Inflammatory macrophage treated with lipopolysaccharide for 1 hour (primary cell): ENCODE measurements at places on chromosomes 4 and X.

DNA sequence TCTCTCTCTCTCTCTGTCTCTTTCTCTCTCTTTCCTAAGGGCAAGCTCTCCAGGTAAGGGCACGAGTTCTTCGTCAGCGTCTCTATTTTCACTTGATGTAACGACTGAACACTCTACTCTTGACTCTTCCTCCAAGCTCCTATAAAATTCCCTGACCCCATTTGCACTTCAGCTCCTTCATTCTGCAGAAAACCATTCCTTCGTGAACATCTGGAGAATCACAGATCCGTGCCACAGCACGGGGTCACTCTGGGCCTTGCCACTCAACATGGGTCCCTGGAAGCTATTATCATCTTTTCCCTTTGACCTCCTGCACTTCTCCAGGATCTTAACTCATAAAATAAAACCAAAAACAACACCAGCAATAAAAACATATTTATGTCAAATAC, 112.0 kb upstream of the LNX1 start:
- DNase-seq: no peak

DNA sequence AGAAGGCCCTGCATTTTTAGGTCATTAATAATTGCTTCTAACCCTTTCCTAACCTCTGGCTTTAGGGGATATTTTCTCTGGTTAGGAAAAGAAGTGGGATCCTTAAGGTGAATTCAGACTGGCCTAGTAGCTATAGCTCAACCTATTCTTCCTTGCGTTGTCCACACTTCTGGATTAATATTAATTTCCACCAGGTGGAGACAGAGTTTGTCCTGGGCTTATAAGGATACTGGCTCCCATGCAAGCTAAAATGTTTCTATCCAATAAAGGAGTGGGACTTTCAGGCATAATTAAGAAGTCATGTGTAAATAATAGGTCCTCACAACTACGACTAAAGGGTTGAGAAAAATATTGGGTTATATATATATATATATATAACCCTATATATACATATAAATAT, 860.0 kb upstream of the POU3F4 start:
- no peak for DNase-seq

GRCh38 chr4:25729564-25729963, 73.9 kb downstream of the SLC34A2 start:
- no peak for DNase-seq

- no peak for DNase-seq
Observed at GRCh38 chrX:69546417-69546816, 42.3 kb downstream of the NALF2 start.

- no peak for DNase-seq
Observed at GRCh38 chr4:166318810-166319525, 445.9 kb downstream of the TLL1 start.

- DNase-seq: no peak
Observed at GRCh38 chr4:1978226-1978625, 30.5 kb downstream of the NELFA start.

GRCh38 chrX:140038842-140039241, 73.5 kb upstream of the CXorf66 start:
- DNase-seq: no peak

DNA sequence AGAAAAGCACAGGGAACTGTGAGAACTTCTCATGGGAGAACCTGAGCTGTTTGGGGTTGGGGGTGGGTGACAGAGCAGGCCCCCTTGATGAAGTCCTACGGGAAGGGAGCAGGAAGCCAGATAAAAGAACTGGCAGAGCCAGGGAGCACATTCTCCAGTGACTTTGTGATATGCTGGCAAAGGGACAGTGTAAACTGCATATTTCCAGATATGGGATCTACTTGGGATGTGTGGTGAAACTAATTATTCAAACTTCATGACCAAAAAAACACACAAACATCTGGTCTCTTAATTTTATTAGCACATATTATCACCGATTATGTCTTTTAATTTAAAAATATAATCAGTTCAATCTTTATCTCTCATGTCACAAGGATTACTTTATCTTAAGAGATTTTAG, 266.0 kb downstream of the PAPSS1 start:
- DNase-seq: no peak

DNA sequence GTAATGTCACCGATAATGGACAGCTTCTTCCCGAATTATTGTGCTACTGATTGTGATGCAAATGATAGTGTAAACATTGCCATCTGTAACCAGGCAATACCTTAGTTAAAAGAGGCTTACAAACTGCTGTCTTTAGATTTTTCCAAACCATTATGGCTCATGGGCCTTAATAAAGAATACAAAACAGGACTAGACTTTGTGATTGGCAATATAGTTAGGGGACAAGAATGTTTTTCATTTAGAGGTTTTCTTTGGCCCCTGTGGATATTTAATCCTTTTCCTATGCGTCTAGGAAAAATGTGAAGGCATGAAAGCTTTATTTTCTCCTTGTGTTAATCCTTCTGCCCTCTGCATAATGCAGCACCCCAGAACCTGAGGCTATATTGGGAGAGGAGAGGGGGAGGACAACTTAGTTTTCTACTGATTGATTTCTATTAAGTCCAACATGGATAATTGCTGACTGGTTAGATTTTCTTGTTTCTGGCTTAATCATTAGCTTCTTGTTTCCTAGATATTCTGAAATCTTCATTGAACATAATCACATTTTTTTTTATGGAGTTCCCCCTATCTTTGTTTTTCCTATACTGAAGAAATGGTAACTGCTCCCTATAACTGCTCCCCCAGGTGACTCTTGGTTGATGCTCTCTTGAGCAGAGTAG, 1.9 kb downstream of the PRPS1 start:
- no peak for DNase-seq

- no peak for DNase-seq
Observed at GRCh38 chr4:121140716-121141460, 23.2 kb downstream of the TNIP3 start.

DNA sequence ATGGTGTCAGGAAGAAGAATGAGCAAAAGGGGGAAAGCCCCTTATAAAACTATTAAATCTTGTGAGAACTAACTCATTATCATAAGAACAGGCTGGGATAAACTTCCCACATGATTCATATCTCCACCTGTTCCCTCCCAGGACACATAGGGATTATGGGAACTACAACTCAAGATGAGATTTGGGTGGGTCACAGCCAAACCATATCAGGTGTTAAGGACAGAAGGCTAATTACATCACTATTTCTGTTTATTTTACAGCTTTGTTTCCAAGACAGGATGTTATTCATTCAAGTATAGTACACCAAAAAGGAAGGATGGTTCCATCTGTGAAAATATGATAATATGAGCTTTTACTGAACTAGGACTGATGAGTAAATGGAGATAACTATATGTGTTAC, 63.7 kb upstream of the ARSJ start:
- DNase-seq: no peak

DNA sequence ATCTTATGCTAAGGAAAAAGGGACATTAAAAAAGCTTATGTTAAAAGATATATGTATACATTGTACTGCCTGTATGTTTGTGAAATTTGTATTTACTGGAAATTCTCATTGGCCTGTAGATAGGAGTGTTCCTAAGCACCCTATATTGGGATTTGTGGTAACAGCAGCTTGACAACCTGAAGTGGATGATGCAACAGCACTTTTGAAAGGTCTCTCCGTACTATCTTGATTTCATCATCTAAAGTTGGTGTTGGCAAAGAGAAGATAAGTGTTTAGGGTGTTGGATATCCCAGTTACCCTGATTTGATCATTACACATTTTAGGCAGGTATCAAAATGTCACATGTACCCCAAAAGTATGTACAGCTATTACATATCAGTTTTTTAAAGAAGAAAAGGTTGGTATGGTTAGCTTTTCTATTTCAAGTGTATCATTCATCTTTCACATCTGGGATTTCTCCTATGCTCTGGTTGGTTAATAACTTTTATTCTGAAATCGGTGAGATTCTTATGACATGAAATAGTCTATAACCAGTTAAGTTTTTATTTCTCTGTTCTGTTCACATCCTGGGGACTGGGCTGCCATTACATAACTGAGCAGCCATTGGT, 10.3 kb downstream of the HADH start:
- DNase-seq: no peak

DNA sequence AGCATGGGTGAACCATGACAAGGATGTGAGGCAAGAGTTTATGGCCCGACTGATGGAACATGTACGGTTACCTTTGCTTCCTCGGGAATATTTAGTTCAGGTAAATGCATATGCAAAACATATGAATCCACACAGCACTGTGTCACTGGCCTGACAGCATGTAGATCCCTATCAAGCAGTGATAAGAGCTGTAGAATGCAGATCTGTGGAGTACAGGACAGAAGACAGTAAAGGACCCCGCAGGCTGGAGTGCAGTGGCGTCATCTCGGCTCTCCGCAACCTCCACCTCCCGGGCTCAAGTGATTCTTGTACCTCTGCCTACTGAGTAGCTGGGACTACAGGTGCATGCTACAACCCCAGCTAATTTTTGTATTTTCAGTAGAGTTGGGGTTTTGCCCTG, 29.8 kb upstream of the MSMO1 start:
- DNase-seq: no peak

- no peak for DNase-seq
Observed at GRCh38 chr4:25926462-25926861, 12.4 kb downstream of the SMIM20 start.

DNA sequence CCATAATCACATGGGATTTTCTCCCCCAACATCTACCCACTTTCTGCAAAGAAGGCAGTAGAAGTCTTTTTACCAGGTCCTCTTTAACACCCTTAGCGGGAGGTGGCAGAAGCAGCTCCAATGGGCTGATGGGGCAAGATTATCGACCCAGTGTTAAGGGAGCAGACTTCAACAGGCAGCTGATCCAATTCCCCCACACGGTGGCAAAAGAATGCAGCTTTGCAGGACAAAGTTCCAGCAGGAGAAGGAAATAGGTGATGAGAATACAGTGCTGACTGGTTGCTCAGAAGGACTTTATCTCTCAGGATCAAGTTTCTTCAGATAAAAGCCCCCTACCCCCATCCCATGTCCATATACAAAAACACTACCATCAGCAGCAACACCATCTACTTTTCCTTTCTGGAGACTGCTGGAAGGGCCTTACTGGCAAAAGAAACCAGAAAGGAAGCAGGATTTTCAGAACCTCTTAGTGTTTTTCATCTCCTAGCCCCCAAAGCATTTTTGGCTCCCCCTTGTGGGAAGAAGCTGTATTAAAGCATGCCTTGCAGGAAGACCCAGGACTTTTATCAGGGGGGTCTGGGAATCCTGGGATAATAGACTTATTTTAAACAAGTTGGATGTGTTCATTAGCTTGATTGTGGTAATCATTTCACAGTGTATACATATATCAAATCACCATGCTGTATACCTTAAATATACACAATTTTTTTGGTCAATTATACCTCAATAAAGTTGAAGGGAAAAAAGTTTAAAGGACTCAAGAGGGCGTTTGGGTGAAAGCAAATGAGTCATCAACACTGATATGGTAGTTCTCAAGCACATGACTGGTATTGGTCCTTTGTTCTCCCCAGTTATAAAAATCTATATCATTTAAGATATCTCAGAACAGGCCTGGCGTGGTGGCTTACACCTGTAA, 146.4 kb downstream of the GPC3 start:
- DNase-seq: no peak

DNA sequence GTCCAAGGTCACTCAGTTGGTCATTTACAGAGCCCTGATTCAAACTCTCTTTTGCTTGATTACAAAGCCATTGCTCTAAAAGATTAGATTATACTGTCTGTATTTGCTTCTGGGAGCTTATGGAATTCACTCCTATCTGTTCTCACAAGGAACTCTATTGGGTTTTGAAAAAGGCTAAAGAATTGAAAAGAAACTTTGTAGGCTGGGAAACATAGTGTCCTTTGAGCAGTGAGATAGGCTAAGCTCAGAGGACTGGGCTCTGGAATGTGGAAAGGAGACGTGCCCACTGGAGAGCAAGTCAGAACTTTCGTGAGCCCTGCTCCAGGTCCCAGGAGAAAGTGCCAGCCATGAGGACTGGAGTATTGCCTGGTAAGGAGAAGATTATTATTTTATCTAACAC, at the start of gene RTL9:
Gene RTL9, plus strand, starts transcription at position 301 of the 400 bp plus-strand sequence. CDS start 91,770 bp downstream, outside the sequence.
- DNase-seq: no peak

- DNase-seq: no peak
Observed at GRCh38 chr4:9781343-9782135, at the start of gene DRD5. Gene DRD5, plus strand, starts transcription at chr4:9781634. Its CDS starts 396 bp downstream, at chr4:9782030.

DNA sequence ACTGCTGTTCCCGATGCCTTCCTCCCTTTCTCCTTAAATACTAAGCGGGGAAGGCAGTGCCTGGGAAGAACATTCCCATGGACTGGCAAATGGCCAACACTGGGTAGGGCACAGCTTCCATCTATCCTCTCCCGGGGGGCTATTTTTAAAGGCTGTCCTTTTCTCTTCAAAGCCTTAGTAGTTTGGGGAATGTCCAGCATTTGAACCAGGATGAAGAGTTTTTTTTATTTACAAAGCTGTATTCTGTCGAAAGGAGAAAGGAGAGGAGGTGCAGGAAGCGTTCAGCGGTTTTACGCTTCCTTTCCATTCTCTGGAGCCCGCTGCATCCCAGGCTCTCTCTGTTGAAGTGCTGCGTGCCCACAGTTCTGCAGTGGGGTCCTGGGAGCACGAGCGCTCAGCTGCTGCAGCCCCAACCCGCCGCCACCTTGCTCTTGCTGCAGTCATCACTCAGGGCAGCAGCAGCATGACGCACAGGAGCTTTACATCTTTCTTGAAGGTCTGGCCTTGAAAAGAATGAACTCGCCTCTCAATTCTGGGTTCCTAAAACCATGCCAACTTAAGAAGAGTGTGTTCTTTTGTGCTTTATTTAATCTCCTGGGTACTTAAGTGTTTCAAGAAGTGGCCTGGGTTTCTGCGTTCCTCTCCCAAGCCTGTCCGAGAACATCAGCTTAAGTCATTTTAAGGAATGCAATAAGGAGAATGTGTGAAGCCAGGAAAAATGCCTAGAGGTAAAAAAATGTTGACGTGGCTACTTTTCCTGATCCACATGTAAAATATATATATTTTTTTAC, 427.2 kb downstream of the MAPK10 start:
- no peak for DNase-seq

DNA sequence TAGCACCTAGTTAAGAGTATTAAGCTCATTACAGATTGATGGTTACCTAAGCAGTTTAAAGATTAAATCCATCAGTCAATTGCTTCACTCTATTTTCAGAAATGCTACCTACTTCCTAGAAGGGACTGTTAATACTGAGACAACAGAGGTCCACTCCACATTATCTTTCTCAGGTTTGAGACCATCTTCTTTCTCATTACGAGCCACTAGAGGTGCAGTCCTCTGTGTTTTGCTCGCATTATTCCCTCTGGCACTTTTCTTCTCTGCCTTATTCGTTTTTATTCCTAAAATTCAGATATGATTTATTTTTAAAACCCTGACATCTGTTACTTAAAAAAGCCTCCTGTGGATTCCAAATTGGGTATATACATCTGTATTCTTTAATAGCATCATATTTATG, 459.1 kb downstream of the FSTL5 start:
- no peak for DNase-seq

DNA sequence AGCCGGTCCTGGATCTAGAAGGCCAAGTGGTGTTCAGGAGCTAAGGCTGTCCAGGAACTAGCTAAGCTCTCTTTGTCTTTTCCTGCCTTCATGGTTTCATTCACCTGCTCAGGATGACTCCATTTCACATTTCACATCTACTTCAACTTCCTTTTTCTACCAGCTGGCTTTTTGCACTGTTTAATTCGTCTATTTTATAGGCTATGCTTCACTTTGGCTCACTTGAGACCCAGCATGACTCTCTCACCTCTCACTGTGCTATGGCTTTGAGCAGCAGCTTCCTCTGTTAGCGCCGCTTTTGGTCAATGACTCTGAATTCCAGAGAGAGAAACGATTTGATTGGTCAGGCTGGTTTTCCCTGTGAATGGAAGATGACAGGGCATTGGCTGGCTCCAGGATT, 213.5 kb upstream of the CLNK start:
- DNase-seq: no peak
